Activated CD8-positive, alpha-beta memory T cell treated with anti-CD3 and anti-CD28 coated beads for 24 hours (primary cell): ENCODE measurements at places on chromosomes 6 and 20.

DNA sequence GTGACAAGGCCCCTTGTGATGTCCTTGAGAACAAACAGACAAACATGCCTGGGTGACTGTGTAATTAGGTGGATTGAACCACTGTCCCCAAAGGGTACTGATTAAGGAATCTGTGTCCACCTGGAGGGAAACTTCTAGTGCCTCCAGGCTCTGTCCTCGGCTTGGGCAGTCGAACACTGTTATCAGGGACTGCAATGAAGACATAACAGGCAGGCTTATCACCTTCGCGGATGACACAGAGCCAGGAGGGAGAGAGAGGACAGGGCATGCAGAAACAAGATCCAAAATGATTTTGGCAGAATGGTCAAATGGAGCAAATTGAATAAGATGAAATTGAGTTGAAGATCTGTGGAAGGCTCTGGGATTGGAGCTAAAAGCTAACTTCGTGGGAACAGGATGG is 60.9 kb upstream of the ZFAND3 start:
- no peak for DNase-seq

GRCh38 chr6:158086054-158086503 is 82.0 kb downstream of the SERAC1 start:
- no peak for DNase-seq

- DNase-seq = no peak
These were observed 6.0 kb downstream of the SLC24A3 start for GRCh38 chr20:19218411-19218810.

DNA sequence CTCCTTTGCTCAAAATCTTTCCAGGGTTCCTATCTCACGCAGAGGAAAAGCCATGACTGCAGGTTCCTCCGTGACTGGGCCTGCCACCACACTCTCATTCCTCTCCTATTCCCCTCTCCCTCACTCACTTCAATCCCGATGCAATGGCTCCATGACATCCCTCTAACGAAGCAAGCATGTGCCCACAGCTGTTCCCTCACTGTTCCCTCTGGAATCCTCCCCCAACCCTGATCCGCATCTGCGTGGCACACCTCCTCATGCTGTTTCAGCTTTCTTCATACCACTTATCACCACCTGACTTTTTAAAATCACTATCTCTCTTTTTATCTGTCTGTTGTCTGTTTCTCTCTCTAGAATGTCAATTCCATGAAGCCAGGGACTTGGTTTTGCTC is 25.5 kb downstream of the ANGPT4 start:
- DNase-seq = no peak

DNA sequence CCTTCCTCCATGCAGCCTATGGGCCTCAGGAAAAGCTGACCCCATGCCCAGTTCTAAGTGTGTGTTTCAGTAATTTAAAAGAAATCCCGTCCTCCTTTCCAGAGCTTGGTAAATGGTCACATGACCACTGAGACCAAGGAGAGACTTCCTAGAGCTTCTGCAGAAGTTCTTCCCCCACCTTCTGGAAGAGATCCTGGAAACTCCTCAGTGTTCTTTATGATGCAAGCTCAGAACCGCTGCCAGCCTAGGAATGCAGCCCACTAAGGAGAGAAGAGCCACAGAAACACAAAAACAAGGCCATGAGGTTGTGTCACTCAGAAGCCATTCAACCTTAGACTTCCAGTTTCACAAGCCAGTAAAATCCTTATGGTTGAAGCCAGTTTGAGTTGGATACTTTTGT is 348.4 kb downstream of the TPBG start:
- no peak for DNase-seq

DNA sequence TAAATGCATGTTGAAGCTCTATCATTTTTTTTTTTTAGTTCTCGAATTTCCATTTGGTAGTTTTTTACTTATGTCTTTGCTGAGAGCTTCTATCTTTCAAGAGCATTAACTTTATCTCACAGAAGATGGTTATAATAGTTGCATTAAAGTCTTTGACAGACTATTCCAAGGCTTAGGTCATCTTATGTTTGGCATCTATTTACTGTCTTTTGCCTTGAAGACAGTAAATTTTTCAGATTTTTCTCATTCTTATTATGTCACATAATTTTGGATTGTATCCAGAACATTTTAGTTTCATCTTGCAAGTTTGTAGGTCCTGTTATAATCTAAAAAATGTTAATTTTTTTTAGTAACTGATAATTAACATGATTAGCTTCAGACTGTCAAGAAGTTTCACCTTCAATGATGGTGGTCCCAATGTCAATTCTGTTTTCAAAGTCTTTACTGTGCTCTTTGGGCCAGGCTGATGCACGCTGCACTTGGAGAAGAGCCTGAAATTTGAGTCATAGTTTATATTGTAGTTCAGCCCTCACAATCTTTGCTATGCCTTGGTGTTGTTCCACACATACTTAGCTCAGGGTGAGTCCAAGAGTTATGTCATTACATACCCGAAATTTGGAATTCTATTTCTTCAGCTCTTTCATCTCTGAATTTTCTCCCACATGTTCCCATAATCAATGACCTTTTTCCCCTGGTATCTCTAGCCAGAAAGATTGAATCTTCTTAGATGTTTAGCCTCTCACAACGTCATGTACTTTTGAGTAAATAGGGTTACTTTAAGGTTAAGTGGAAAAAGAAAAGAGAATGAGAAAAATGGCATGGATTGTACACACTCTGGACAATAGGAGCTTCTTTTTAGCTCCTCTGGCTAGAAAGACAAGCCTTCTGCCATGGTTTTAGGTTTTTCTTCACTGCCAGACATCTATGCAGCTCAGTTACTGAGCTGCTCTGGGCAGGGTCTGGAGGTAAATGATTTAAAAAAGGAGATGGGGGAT is 110.3 kb upstream of the BTBD3 start:
- DNase-seq = no peak

GRCh38 chr6:46777476-46778346 is 15.5 kb upstream of the MEP1A start:
- no peak for DNase-seq

DNA sequence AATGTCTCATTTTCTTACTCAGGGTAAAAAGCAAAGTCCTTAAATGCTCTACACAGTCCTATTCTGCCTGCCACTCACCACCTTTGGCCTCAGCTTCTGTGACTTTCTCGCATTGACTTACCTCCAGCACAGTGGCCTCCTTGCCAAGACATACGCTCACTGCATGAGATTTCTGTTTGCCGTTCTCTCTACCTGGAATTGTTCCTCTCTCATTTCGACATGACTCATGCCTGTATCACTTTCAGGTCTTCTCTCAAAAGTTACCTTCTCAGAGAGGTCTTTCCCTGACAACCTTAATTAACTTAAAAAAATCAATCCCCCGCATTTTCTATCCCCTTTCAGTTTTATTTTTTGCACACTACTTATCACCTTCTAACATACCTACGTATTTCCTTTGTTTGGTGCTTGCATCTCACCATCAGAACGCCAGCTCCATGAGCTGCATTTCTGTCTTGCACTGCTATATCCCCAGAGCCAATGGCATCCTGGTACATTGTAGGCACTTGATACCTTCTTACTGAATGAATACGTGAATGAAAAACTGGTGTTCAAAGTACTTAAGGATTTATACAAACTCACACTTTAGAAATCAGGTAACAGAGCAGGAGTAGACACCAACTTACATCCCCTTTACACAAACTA is 24.5 kb downstream of the TENT5A start:
- DNase-seq = no peak

GRCh38 chr6:116268589-116269293 is 11.0 kb downstream of the TSPYL1 start:
- DNase-seq = no peak

GRCh38 chr6:105839266-105839665 is 246.9 kb upstream of the PRDM1 start:
- no peak for DNase-seq
